Type B pancreatic cell (in vitro differentiated cells): ENCODE measurements at places on chromosomes 1 and 21. TPM values are rescaled to one million over a fixed set of nuclear protein-coding genes. Genes with fewer than 3 reads are reported as not detected.

DNA sequence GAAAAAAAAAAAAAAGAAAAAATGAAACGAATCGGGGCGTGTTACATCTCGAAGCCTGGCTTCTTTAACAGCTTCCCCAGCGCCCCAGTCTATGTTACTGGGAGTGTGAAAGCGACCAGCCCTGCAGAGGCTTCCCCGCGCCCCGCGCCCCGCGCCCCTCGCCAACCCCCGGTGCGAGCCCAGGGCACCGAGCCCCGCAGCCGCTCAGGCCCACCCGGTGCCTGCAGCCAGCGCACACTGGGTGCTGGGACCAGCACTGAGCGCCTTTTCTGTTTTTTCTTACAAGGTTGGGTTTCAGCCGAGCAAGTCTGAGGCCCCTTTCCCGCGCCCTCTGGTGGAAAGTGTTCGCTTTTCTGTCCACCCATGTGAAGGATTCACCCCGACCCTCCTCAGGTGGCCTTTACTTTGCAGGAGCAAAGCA, 42.1 kb upstream of the ZNF496 start:
- H3K36me3 ChIP-seq, result no peaks in the 10 kb centered on the region
- H3K4me1 ChIP-seq, result peaks cover 12% of the 10 kb centered on the region
- peaks cover 46% of the 10 kb centered on the region for H3K27me3 ChIP-seq
- no peak overlapping the region for H3K4me3 ChIP-seq
- H3K27ac ChIP-seq, result no peak overlapping the region
- no peak for DNase-seq

GRCh38 chr1:9441451-9442133, 97.7 kb upstream of the SLC25A33 start:
- H3K4me1 ChIP-seq, result peaks cover 51% of the 10 kb centered on the region
- no peak overlapping the region for H3K4me3 ChIP-seq
- DNase-seq, result no peak
- no peaks in the 10 kb centered on the region for H3K27me3 ChIP-seq
- H3K27ac ChIP-seq, result peak overlapping the region; percentile 1

DNA sequence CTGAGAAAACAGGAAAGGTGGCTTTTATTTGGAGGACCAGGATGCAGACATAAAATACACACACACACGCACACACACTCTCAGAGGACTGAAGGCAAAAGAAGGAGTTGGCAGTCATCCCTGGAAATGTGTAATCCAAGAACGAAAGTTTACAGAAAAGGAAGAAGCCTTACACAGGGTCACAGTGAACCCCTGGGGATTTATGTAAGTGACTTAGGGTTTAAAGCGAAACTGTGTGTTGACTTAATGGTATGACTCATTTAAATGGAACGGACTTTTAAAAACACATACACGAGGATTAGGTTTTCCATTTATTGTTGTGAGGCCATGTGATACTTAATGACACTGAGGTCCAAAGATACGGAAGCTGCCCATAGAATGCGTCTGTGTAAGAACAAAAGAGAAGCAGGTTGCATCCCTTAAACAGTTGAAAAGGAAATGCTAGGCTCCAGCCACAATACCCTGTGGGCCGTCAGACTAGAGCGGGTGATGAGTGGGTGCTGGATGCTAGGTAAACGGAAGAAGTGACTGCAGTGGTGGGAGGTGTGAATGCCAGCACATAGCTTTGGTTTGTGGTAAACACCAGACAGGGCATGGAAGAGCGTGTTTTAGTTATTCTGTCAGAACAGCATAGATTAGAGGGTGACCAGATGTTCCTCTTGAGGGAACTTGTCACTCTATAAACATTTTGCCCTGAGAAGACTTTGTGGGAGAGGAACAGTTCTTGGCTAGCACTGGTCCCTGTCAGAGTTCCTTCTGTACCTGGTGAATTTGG, 21.6 kb upstream of the BCL10 start:
- H3K27me3 ChIP-seq, result peaks cover 5% of the 10 kb centered on the region
- peaks cover 9% of the 10 kb centered on the region for H3K4me1 ChIP-seq
- peak overlapping the region; percentile 10 for H3K27ac ChIP-seq
- no peak for DNase-seq

GRCh38 chr1:16979475-16980327, 719 bp downstream of the MFAP2 start:
- peaks cover 5% of the 10 kb centered on the region for H3K27me3 ChIP-seq
- H3K36me3 ChIP-seq, result no peaks in the 10 kb centered on the region
- DNase-seq, result peak; percentile 67
- peaks cover 39% of the 10 kb centered on the region for H3K4me1 ChIP-seq
- H3K4me3 ChIP-seq, result peak overlapping the region; percentile 87

DNA sequence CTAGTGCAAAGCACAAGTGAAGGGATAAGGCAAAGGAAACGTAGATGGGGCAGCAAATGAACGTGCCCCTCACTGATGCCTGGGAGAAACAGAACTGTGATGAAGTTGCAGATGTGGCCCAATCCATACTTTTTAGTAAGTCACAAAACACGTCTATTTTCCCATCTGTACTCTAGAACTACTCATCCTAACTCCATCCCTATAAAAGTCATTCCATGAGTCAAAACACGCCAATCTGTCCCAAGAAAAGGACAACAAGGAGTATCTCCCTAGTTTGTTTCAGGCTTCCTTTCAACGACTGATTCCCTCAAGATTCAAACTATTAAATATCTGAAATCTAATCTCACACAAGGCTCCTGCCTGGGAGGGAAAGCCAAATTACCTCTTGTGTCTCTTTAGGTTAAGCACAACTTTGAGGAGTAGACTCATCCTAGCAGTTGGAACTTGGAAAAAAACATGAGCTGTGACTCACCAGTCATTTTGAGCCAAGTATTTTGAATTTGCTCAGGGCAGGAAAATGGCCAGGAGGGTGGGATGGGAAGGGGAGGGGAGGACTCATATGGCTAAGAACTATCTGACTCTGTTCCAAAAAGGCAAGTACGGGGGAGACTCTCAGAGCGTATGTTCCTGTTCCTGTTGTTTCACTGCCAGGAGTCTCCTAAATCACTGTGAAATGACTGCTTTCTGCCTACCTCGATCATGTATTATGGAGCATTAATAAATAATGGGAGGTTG, 214.5 kb upstream of the CAMK1G start:
- H3K36me3 ChIP-seq, result no peaks in the 10 kb centered on the region
- no peak for DNase-seq
- no peak overlapping the region for H3K4me3 ChIP-seq
- no peaks in the 10 kb centered on the region for H3K27me3 ChIP-seq
- peak overlapping the region; percentile 55 for H3K27ac ChIP-seq

DNA sequence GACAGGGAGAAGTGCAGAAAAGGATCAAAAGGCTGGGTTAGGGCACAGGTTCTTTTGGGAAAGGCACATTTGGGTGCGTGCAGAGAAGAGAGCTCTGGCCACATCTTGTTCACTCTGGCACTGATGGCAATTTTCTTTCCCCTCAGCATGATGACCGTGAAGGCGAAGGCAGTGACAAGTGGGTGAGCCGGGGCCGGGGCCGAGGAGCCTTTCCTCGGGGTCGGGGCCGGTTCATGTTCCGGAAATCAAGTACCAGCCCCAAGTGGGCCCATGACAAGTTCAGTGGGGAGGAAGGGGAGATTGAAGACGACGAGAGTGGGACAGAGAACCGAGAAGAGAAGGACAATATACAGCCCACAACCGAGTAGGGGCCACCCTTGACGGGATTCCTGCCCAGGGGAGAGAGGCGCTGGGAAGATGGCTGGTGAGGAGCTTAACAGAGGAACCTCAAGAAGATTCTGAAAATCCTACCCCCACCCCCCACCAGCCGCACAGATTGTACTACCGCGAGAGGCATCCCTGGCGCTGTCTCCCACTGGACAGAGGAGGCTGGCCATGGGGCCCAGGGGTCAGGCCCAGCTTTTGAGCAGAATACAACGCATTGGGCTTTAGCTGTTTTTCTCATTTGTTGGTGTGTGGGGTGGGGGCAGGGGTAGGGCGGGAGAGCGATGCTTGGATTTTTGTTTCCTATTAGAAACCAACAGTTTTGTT, 2.4 kb upstream of the SH3D21 start:
- H3K4me1 ChIP-seq, result peaks cover 15% of the 10 kb centered on the region
- peaks cover 2% of the 10 kb centered on the region for H3K27me3 ChIP-seq
- no peak for DNase-seq
- no peak overlapping the region for H3K4me3 ChIP-seq
- peaks cover 33% of the 10 kb centered on the region for H3K36me3 ChIP-seq

- peaks cover 3% of the 10 kb centered on the region for H3K27me3 ChIP-seq
- no peak overlapping the region for H3K27ac ChIP-seq
- no peak for DNase-seq
Measured at GRCh38 chr21:28380241-28380640, 612.4 kb downstream of the LTN1 start.

DNA sequence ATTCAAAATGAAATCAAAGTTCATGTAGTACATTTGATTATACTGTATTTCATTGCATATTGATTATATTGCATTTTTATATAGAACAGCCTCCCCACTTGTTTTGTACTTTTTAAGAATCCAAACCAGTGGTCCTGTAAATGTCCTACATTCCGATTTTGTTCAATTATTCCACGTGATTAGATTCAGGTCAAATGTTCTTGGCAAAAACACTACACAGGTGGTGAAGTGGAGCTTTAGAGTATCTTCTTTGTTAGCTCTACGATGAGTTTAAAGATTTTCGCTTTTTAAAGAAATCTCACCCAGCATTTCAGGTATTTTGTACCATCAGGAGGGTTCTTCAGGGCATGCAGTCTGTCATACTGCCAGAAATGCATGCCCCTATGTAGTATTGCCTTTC, 120.6 kb downstream of the TRIM33 start:
- H3K4me1 ChIP-seq, result no peaks in the 10 kb centered on the region
- no peaks in the 10 kb centered on the region for H3K27me3 ChIP-seq
- H3K36me3 ChIP-seq, result peaks cover 20% of the 10 kb centered on the region
- DNase-seq, result no peak
- H3K27ac ChIP-seq, result no peak overlapping the region
- no peak overlapping the region for H3K4me3 ChIP-seq

GRCh38 chr1:163561580-163562295, 240.0 kb downstream of the NUF2 start:
- H3K36me3 ChIP-seq, result peaks cover 3% of the 10 kb centered on the region
- H3K4me1 ChIP-seq, result peaks cover 26% of the 10 kb centered on the region
- no peak for DNase-seq
- H3K4me3 ChIP-seq, result no peak overlapping the region
- no peaks in the 10 kb centered on the region for H3K27me3 ChIP-seq

DNA sequence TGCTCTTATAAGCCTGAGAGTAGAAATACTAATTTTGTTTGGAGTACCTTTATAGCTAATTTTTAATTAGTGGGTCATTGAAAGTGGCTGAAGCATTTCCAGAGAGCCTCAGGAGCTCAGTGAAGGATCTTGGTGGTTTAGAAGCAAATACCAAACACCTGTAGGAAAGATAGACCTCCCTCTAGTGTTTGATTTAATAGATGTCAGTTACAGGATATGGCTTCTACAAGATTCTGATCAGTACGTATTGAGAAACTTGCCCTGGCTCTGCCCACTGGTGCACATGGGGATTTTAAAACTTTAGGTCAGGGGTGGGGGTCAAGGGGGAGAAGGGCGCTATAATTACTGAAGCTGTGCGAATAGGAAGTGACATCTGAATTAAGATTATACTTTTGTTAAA, 122.2 kb downstream of the POU2F1 start:
- peaks cover 9% of the 10 kb centered on the region for H3K4me1 ChIP-seq
- H3K4me3 ChIP-seq, result no peak overlapping the region
- H3K27me3 ChIP-seq, result no peaks in the 10 kb centered on the region

- peaks cover 10% of the 10 kb centered on the region for H3K4me1 ChIP-seq
- no peaks in the 10 kb centered on the region for H3K27me3 ChIP-seq
Measured at GRCh38 chr1:84382127-84382526, 16.2 kb upstream of the DNASE2B start.

GRCh38 chr1:223248001-223248769, 105.1 kb upstream of the TLR5 start:
- no peaks in the 10 kb centered on the region for H3K4me1 ChIP-seq
- H3K27ac ChIP-seq, result peak overlapping the region; percentile 34
- H3K4me3 ChIP-seq, result no peak overlapping the region
- no peak for DNase-seq

GRCh38 chr1:94928293-94928939, 1.5 kb upstream of the CNN3 start:
- H3K27ac ChIP-seq, result peak overlapping the region; percentile 95
- H3K4me1 ChIP-seq, result peaks cover 41% of the 10 kb centered on the region
- H3K36me3 ChIP-seq, result peaks cover 12% of the 10 kb centered on the region
- DNase-seq, result no peak
- peak overlapping the region; percentile 97 for H3K4me3 ChIP-seq

SERPINC1 gene
- total RNA-seq, result 0.50 TPM in 1 of 2 replicates, not detected in the other
